Stimulated activated CD4-positive, alpha-beta T cell treated with anti-CD3 and anti-CD28 coated beads, Interleukin-15, amount 100 ng/mL, for 48 hours (primary cell): ENCODE measurements at places on chromosomes 12 and 14.

- DNase-seq = peak; percentile 6
Measured at GRCh38 chr12:128783129-128783574, 40.6 kb downstream of the SLC15A4 start.

DNA sequence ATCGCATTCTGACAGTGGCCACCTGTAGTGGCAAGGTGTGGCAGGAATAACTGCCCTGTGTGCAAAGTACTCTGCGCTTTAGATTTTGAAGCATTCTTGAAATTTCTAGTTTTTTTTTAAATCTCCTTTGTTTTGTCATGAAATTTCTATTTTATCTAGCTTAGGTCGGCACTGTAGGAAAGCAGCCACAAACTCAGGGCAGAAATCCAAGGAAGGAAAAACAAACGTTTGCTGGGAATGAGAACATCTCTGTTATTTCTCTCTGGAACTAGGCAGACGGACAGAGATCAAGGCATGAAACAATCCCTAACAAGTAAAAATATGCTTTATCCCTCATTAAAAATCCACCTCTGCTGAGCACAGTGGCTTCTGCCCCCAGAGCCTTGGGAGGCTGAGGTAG, 1.3 kb upstream of the NR2C1 start:
- no peak for DNase-seq

GRCh38 chr14:76654573-76655108, 106.6 kb upstream of the VASH1 start:
- DNase-seq = no peak

GRCh38 chr14:59236195-59236594, 47.7 kb downstream of the DAAM1 start:
- no peak for DNase-seq

GRCh38 chr12:121872546-121873215, 14.0 kb upstream of the HPD start:
- DNase-seq = peak; percentile 7

DNA sequence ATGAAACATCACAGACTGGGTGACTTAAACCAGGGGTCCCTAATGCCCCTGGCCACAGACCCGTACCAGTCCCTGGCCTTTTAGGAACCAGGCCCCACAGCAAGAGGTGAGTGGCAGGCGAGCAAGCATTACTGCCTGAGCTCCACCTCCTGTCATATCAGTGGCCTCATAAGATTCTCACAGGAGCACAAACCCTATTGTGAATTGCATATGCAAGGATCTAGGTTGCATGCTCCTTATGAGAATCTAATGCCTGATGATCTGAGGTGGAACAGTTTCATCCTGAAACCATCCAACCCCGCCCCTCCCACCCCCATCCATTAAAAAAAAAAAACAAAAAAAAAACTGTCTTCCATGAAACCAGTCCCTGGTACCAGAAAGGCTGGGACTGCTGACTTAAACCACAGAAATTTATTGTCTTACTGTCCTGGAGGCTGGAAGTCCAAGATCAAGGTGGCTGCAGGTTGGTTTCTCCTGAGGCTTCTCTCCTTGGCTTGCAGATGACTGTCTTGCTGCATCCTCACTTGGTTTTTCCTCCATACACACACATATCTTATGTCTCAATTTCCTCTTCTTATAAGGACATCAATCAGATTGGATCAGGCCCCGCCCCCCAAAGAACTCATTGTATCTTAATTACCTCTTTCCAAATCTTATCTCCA, 235.9 kb downstream of the CHST11 start:
- DNase-seq = no peak

- DNase-seq = no peak
Measured at GRCh38 chr12:105756961-105757360, 381.8 kb downstream of the NUAK1 start.

DNA sequence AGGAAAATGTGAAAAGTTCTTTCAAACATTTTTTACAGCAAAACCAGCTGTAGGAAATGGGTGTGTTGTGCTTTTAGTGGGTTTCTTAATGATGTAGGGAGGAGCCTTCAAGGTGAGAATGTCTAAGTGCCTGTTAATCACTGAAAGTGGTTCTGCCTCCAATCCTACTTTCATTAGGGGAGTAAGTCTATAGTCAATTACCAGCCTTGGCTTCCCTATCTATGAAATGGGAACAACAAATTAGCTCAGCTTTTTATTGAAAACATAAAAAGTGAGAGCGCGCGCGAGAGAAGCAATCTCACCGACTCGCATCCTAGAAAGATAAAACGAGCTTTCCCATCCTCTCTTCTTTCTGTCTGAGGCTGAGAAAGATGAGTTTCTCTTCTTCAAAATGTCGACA, 140.0 kb upstream of the LHX5 start:
- DNase-seq = no peak
